Stimulated activated CD8-positive, alpha-beta memory T cell treated with anti-CD3 and anti-CD28 coated beads, Interleukin-15, amount 100 ng/mL, for 1 hour (primary cell): ENCODE measurements at places on chromosomes 13 and 19.
A peak's percentile ranks its signal among the peaks of the same experiment; 100 is the strongest.

DNA sequence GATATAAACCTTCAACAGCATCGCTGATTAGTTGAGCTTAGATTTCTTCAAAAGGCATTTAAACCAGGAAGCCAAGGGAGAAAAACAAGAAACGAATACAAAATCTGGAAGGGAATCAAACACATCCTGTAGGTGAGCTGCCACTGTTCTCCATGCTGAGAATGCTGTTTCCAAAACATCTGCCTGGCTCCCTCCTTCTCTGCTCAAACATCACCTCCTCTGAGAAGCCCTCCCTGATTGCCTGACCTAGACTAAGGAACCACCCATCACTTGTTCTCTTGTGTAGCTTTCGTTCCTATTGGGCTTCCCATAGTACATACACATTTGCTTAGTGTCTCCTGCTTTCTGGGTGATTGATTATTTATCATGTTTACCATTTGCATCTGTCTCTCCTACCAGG lies 152.7 kb downstream of the CACNA1A start:
- no peak for DNase-seq

- DNase-seq: no peak
Measured at GRCh38 chr13:21736926-21737325, 66.1 kb downstream of the FGF9 start.

DNA sequence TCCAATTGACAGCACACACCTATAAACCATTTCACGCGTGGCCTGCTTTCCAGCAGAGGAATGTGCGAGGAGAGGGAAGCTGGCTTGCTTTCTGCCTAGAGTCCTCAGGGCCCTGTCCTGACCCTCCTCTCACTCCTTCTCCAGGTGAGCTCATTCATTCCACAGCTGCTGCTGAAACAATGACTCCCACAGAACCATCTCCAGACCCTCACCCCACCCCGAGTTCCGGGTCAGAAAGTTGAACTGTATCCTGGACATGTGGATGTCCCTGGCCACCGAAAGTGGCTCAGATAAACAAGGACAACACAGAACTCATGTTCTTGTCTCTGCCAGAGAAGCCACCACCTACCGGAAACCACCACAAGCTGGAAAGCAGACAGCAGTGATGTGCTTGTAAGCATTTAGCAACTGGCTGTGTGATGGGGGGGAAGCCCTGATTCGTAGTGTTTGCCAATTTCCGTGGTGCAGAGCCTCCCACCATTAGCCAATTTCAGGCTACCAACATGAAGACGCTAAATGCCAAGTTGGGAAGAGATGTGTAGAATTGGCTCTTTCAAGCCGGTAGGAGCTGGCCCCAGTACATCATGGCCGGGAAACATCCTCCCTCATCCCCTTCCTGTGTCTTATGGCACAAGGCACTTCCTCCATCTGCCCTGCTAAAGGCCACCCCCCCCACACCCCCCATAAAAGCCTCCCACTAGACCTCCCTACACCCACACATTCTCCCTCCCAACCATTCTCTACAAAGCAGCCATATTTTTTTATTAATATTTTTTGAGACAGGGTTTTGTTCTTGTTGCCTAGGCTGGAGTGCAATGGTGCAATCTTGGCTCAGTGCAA lies 5.0 kb downstream of the SYCE2 start:
- no peak for DNase-seq

DNA sequence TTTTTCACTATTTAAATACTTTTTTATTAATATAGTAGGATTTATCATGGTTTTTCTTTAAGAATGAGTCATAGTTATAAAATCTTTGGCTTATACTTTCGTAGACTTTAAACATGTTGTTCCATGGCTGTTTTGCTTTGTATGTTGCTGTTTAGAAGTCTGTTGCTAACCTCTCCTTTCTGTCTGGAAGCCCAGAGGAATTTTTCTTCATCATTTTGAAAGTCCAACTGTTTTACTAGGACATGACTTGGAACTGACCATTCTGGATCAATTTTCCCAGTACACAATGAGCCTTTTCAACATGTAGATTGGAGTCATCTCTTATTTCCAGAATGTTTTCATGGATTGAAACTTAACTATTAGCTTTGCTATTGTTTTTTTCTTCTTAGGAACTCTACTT lies 7.9 kb downstream of the CAB39L start:
- DNase-seq: no peak

DNA sequence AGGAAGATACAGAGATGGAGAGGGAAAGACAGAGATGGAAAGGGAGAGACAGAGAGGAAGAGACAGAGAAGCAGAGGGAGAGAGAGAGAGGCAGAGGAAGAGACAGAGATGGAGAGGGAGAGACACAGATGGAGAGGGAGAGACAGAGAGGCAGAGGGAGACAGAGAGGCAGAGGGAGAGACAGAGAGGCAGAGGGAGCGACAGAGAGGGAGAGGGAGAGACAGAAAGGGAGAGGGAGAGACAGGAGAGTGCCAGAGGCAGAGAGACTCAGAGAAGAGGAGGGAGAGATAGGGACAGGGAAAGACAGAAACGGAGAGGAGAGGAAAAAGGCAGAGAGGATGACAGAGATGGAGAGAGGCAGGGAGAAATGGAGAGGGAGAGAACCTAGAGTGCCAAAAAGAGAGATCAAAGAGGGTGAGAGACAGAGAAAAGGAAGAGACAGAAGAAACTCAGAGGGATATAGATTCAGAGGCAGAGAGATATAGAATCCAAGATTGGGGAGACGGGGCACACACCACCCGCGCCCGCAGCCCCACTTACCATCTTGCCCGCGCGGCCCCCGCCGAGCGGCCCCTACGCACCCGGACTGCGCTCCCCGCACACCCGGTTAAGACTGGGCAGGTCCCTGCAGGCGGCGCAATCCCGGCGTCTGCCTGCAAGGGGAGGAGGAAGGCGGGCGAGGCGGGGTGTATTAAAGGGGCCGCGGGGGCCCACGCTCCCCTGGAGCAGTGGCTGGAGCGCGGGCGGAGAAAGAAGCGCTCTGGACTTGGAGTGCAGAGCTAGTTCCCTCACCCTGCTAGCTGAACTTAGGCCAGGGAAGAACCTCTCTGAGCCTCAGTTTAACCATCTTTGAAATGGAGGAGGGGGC lies 10.7 kb downstream of the TM6SF2 start:
- no peak for DNase-seq

- peak; percentile 77 for DNase-seq
Measured at GRCh38 chr19:16829010-16829821, at the start of gene SIN3B. SIN3B (plus strand) TSS chr19:16829398; CDS start chr19:16829421, 23 bp downstream.

GRCh38 chr13:45799451-45799850 lies 52.1 kb downstream of the SIAH3 start:
- no peak for DNase-seq

- DNase-seq: no peak
Measured at GRCh38 chr13:26382366-26382765, 128.4 kb downstream of the CDK8 start.

- DNase-seq: no peak
Measured at GRCh38 chr13:112895521-112896465, 73.2 kb upstream of the MCF2L start.

- DNase-seq: no peak
Measured at GRCh38 chr13:36432106-36432544, at the start of gene CCNA1. CCNA1 (plus strand) TSS chr13:36432495; CDS start chr13:36433057, 562 bp downstream.

DNA sequence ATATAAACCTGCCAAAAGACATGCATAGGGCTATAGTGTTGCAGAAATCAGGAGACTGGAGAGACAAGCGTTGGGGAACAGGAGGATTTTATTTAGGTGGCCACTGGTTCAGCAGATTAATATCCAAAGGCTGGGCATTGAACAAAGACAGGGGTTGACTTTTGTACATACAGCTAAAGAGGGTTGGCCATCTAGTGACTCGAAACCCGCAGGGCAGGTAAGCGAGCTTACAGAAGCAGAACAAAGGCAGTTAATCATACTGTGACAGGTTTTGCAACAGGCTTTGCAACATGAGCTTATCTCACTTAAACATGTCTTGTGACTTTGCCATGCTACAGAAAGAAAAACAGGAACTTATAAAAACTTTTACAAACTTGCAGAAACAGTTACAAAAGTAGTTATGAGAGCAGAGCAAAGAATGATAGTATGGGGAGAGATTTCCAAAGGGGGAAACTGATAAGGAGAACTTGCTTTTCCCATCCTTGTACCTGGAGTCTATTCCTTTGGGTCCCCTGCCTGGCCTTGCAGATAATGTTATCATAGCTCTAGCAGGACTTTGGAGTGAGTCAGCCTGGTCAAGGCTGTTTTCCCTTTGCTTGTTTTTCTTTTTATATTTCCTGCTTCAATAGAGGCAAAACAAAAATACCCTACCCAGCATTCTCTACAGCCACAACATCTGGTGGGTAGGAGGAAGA lies 234.2 kb downstream of the PCDH17 start:
- DNase-seq: no peak

GRCh38 chr13:48648446-48648845 lies 5.3 kb upstream of the CYSLTR2 start:
- no peak for DNase-seq

- DNase-seq: no peak
Measured at GRCh38 chr13:110014719-110015118, 228.3 kb upstream of the IRS2 start.

GRCh38 chr13:109781384-109782065 lies 4.9 kb downstream of the IRS2 start:
- no peak for DNase-seq

DNA sequence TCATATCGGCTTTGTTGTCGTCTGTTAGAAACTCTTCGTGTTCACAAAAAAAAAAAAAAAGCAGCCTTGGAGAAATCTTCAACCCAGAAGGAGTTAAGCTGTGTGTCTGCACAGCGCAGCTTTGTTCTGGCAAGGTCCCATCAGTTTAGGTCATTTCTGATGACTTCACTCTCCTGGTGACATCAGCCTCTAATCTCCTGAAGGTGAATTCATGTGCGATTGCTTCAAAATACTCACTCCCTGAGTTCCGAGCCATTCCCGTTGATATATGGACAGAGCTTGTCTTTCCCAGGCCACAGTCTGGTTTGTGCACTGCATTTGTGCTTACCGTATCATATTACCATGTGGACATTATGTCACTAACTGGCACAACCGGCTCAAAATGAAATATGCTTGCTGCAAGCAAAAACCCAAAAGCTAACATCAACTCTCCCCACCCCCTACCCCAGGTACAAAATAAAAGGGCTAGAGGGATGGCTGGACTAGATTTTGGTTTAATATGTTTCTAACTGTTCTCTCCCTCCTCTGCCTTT lies 342.4 kb downstream of the KCNRG start:
- no peak for DNase-seq

DNA sequence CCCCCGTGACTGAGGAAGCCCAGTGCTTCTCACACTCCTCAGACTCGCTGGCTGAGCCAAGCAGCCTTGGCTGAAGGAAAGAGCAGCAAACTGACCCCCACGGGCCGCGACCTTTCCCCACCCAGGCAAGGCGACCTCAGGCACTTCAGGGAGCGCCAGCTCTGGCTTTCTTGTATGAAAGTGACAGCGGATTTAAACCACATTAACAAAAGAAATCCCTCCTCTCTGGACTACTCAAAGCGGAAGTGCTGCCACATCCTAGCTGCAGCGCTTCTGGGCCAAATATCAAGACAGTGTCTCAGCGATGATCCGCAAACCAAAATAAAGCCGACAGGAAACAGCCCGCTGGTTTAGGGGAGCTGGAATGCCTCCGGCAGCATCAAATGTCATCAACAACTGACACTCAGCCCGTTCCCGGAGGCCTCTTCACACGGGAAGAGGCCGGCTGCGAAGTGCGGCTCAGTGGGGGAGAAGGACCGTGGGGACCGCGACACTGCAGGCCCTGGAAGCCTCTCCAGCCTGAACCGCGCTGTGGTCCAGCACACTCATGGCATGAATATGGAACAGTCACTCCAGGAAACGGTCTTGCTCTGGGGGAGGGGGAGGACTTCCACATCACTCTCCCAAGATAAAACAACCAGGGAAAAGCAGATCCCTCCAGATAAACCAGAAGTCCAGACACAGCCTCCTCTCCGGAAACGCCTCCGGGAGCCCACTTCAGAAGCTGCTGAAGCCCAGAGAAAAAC lies 1.4 kb downstream of the RASA3 start:
- DNase-seq: no peak

DNA sequence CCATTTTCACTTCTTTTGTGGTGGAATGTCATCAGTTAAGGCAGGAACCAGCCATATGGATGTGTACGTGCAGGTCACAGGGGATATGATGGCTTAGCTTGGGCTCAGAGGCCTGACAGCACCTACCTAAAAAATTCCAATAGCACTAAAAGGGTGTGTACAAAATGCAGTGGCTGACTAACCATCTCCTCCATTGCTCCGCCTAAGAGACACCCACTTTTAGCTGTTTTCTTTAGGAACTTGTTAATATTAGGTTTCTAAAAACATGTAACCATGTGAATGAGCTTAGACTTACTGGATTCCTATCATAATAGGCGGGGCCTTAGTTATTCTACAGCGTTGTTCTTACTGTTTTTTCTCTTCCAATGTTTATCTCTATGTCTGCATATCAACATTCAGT lies 25.8 kb downstream of the GP6 start:
- no peak for DNase-seq

GRCh38 chr13:23679220-23679619 lies 109.0 kb downstream of the TNFRSF19 start:
- no peak for DNase-seq

DNA sequence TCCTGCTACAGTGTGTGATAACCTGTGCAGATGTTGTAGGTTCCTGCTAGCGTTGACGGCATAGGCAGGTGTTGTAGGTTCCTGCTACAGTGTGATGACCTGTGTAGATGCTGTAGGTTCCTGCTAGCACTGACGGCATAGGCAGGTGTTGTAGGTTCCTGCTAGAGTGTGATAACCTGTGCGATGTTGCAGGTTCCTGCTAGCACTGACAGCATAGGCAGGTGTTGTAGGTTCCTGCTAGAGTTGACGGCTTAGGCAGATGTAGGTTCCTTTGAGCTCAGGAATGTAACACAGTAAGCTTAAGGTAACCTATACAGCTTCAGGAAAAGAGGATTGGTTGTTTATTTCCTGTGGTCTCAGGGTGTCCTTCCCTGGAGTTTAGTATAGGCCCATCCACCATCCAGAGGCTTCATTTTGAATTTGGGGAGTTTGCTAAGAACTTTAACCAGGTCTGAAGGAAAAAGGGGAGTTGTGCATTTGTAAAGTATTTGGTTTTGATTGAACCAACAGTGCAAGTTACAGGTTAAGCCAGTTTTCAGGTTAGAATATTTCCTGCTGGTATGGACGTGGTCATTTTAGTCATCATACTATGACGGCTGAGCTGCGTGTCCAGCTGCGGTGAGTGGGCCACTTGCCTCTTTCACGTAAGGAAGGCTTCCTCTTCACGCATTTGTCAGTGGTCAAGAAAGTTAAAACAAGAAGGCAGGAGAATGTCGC lies 53.8 kb downstream of the ATP11A start:
- no peak for DNase-seq

DNA sequence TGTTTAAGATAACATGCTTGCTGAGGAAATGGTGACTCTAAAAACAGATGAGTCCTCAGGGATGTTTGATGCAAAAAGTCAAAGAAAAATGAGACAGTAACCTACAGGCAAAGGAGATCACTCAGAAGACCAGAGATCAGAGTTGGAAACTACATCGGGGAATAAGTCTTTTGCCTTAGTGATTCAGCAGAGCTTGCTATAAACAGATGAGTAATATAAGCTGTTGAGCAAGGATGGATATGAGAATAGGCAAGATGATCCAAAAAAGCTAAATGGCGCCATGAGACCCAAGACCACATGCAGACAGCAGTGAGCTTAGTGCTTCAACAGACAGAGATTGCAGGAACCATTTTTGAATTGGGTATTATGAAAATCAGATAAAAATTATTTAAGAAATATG lies 168.6 kb downstream of the POSTN start:
- DNase-seq: no peak

GRCh38 chr19:18504886-18505610 lies 16.8 kb downstream of the ELL start:
- DNase-seq: no peak
